HFFc6 (cell line): ENCODE measurements at places on chromosomes 4 and X. TPM values are rescaled to one million over a fixed set of nuclear protein-coding genes. Genes with fewer than 3 reads are reported as not detected.

CXCL11 gene
- not detected in 3 replicates for total RNA-seq

MEPE gene
- total RNA-seq = not detected in 3 replicates

HHIP gene
- total RNA-seq = 0.21 to 0.38 TPM (median 0.26 TPM) in 3 replicates

GLRB gene
- 4.7 to 9.4 TPM (median 9.2 TPM) in 3 replicates for total RNA-seq

USP11 gene
- 57.0 to 63.9 TPM (median 63.5 TPM) in 3 replicates for total RNA-seq

MSL3 gene
- 17.2 to 20.6 TPM (median 19.4 TPM) in 3 replicates for total RNA-seq

SPARCL1 gene
- not detected in 3 replicates for total RNA-seq

- DNase-seq = no peak
Observed at GRCh38 chrX:130171446-130172126, at the start of gene RAB33A. Gene RAB33A (plus strand): TSS chrX:130171962. CDS start chrX:130172063, 101 bp downstream.

DNA sequence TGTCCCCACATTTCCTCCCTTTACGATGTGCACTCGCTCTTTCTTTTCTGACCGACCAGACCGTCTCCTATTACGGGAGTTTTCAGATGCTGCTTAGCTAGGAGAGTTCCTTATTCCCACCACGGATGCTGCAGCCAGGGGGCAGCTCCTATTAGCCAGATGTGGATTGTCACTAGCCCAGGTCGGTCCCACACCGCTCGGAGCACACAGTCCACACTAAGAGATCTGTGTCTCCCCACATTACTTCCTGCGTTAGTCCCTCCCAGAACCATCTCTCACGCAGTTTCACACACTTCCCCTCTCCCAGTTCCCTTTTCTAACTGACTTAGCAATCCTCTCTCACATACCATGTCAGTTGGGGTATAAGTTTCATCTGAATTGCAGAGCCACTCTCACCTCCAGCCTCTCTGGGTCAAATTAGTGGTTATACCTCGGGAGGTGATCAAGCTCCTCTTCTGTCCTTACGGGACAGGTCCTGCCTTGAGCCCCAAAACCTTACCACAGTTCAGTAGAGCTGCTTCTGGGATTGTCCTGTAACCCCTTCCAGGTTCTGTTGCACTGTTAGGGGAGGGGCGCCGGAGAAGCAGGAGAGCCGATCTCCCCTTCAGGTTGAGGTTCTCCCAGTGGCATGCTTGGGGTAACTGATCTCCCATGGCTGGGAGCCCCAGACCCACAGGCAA, 28.2 kb downstream of the SULT1E1 start:
- no peak for DNase-seq

DNA sequence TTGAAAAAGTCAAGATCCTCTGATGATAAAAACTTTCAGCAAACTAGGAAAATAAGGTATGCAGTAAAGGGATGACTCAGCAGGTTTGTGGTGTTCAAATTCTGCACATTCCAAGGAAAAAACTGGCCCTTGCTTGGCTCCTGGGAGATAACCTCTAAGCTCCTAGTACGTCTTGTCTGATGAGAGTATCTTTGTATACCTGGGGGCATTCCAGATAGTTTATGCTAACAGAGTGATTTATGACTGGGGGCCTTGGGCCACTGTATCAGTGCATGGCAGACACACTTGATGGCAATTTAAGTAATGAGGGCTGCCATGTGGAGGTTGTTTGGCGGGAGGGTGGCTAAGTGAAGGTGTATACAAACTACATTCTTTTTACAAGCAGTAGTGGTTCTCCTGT, 56.9 kb downstream of the NSG1 start:
- DNase-seq = peak; percentile 56

- no peak for DNase-seq
Observed at GRCh38 chr4:84738622-84739021, 155.7 kb downstream of the CDS1 start.

- DNase-seq = no peak
Observed at GRCh38 chr4:53782458-53782845, 191.2 kb upstream of the LNX1 start.

- no peak for DNase-seq
Observed at GRCh38 chrX:68821616-68822015, 7.2 kb upstream of the EFNB1 start.

DNA sequence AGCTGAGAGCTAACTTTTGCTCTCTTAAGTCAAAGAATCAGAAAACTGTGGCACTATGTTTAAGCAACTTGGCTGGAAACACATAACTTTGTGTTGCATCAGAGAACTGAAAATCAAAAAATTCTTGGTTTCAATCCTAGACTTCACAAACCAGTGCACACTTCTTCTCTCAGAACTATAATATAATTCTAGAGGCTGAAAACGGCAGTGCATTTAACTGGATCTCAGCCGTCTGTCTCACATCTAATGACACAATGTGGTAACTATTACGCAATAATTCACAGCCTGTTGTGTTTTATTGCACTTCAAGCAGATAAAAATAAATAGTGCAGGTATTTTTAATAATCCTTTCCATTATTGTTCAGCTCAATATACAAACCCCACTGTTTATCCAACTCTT, 260.6 kb upstream of the DIAPH2 start:
- DNase-seq = no peak

DNA sequence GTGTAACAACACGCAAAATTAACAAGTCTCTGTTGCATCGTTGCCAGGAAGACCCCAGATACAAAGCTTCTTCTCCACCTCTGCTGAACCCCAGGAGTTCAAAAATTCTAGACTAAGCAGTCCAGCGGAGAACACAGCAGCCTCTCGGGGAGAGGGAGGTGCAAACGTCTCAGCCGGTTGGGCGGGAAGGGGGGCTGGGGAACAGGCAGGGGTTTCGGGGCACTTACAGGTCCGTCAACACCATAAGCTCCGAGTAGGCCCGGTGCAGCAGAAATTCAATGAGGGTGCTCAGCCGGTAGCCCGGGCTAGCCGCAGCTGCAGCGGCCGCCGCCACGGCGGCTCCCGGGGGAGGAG, 394 bp downstream of the MED14 start:
- no peak for DNase-seq

GRCh38 chr4:110998320-110998719, 375.4 kb upstream of the PITX2 start:
- no peak for DNase-seq

DNA sequence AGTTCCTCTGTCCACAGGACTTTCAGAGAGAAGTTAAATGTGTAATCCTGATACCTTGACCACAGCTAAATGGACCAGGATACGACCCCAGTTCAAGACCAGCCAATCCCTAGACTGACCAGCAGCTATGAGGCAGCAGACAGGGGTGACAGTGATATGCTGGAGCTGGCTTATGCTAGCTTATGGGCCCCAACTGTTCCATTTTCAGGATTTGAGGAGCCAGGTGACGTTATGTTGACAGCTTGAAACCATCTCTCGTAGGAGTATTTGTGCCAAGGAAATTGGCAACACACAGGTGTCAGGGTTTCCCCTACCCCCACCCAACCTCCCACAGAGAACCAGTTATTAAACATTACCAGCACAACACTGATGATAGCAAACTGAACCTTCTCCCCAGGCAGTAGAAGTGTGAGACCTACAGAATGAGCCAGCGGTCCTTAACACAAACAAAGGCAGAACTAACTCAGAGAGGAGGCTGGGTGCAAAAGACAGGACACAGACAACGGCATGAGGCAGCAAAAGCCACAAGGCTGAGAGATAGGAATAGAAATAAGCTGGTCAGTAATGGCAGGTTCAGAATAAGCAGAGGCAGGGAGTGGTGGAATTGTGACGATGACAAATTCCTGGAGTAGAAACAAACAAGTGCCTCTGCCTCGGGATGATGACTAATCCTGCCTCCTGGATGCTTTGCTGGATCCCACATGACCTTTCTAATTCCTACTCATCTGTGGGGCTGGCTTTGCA, 85.6 kb upstream of the CPEB2 start:
- DNase-seq = peak; percentile 73

DNA sequence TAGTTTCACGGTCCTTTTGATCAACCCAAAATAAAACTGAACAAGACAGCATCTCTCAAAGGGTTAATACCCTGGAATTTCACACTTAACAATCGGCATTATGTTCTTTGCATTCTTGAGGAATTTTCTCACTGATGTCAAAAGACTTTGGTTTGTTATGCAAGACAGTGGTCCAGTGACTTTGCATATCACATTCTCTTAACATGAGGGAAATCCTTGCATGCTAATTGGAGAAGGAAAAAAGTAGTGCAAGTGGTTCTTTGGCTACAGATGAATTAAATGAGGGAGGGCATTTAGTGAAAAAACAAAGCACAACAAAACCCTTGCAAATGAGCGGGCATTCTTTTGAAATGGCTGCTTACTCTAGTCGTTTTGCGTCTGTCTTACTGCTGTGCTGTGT, 105.1 kb upstream of the LIMCH1 start:
- peak; percentile 35 for DNase-seq

DNA sequence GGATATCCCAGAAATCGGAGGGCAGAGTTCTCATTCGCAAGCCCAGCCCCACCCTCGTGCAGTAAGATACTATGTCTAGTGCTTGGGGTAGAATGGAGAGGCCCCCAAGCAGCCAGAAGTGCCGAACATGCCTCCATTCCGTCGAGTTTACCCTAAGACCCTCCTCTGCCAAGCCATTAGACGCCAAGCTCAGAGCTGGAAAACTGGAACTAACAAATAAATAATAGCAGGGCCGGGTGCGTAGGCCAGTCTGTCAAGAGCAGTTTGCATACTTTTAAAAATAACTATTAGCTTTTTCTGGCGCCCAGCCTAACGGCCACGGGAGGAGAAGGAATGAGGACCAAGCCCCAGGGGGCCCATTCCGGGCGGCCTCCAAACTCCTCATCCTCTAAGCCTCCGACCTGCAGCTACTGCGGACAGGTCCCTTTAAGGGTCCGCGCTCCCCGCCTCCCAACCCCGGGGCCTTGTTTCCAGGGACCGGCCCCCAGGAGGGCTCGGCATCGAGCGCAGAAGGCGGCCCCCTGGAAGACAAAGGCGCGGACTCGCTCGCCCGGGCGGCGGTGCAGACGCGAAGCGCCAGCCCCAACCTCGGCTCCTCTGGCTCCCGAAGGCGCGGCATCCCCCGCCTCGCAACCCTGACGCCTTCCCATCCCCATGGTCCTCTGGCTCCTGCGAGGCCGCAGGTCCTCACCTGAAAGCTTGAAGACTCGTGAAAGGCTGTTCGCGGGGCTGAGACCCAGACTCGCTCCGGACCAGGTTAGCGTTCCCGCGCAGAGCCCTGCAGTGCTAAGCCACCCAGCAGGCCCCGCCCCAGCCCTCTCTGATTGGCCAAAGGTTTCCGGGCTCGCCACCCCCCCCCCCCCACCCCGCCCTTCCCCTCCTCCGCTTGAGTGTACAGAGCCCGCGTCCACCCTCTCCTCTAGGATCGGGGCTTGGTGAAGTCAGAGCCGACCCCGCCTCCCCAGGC, at the start of gene TMSB15A:
Gene TMSB15A, minus strand, starts transcription at position 765 of the 967 bp plus-strand sequence.
- DNase-seq = peak; percentile 2

- DNase-seq = no peak
Observed at GRCh38 chr4:188175288-188175687, 36.0 kb downstream of the TRIML1 start.

DNA sequence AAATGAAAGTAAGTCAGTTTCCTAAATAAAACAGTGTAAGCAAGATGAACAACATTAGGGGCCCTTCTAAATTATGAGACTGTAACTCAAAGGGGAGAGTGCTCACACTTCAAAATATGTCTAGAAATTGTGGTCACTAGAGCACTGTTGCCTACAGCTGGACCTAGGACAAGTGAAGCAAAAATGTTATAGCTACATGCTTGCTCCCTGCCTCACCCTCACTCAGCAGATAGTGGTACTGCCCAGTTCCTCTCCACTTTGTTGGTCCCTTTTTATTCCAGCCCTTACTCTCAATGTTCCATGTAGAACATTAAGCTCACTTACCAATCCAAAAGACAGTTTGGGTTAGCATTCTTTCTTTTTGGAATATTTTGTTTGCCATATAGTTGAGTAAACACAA, 147.3 kb downstream of the GRIA3 start:
- no peak for DNase-seq

GRCh38 chrX:130841776-130842175, 61.2 kb downstream of the ENOX2 start:
- DNase-seq = no peak

GRCh38 chrX:148517176-148517575, 16.8 kb downstream of the AFF2 start:
- no peak for DNase-seq

- DNase-seq = no peak
Observed at GRCh38 chrX:150229030-150229429, 134.1 kb upstream of the MAMLD1 start.

DNA sequence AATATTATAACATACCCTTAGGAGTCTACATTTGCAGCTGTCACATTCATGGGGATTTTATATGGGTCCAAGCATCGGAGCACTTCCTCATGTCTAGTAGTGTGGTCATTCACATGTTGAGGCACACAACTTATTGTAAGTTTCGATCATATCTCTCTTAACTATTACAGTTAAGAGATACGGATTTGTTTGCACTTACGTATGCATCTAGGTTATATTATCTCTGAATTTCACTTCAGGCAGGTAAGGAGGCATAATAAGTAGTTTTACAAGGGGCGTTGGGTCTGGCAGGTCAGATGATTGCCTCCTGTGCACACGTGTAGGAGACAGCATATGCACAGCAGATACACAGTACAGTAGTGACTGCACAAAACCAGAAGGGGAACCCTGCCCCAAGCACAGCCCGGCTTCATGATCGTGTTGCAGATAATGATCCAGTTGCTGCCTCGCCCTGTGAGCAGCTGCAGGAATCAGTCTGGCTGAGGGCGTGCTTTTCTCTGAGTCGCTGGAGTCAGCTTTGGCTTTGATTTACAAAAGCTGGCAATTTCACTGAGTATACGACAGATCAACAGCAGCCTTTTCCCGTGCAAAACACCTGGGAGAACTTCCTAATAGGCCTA, 302.9 kb upstream of the GATB start:
- peak; percentile 47 for DNase-seq

GRCh38 chrX:53286171-53286570, 4.8 kb upstream of the IQSEC2 start:
- DNase-seq = no peak
